ENCODE measurements at places on chromosomes 1 and 21. TPM values are rescaled to one million over a fixed set of nuclear protein-coding genes. Genes with fewer than 3 reads are reported as not detected.
A peak's percentile ranks its signal among the peaks of the same experiment; 100 is the strongest.

GRCh38 chr1:195915826-195916225, 692.4 kb downstream of the KCNT2 start:
- no peak for DNase-seq
- H3K4me3 ChIP-seq, result no peak overlapping the region
- no peaks in the 10 kb centered on the region for H3K4me1 ChIP-seq
- H3K36me3 ChIP-seq, result no peaks in the 10 kb centered on the region
- H3K27ac ChIP-seq, result no peak overlapping the region

GRCh38 chr1:109083923-109084322, 6.6 kb upstream of the TMEM167B start:
- H3K36me3 ChIP-seq, result no peaks in the 10 kb centered on the region
- H3K27me3 ChIP-seq, result no peaks in the 10 kb centered on the region
- H3K27ac ChIP-seq, result no peak overlapping the region
- no peak overlapping the region for H3K4me3 ChIP-seq
- DNase-seq, result no peak

DNA sequence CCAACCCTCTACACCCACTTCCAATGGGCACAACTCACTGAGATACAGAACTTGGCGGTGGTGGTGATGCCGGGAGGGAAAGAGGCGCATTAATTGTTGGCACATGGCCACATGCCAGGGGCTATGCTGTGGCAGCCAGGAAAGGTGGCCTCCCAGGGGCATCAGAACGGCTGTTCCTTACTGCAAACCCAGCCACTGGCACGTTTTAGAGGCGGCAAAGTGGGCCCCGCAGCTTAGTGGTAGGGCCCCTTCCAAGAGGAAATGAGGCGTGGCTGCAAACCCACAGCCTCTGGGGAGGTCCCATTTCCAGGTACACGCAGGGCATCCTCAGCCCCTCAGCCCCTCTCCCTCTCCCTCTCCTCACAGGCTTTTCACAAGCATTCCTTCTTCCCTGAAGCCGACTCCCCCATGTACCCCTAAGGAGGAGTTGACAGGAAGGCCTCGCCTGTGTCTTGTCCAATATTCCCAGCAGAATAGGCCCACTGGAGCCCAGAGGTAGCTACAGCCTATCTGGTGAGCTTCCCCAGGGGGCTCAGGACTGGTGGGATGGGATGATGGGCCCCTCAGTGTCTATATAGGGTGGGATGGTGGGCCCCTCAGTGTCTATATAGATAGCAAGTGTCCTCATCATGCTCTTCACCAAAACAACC, 166.2 kb downstream of the CLIC6 start:
- no peak overlapping the region for H3K4me3 ChIP-seq
- no peak for DNase-seq
- H3K27ac ChIP-seq, result peak overlapping the region; percentile 80
- no peaks in the 10 kb centered on the region for H3K27me3 ChIP-seq

DNA sequence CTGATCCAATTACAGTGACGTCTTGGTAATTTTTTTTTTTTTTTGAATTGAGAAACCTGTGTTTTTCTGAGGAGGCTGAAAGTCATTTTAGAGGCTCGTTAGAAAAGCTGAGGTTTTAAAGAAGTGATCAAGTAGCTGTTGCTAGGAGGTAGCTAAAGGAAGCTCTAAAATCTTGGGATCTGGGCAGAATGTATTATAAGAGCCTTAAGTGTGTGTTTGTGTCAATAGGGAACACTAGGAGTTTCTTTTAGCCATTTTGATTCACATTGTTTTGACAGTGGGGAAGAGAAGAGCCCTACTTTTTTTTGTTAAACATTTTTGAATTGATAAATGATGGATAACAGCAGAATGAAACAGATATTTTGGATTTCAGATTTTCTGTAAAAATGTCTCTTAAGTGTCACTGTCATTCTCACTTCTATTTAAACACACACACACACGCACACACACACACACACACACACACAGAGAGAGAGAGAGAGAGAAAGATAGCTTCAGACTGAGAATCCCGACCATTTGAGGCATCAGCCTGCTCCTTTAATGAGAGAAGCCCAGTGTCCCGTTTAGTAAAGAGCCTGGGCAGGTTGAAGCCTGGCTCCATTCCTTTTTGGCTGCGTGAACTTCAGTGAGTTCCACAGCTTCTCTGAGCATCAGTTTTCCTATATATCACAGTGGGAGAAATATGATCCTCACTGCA, 79.1 kb upstream of the GPR88 start:
- peaks cover 5% of the 10 kb centered on the region for H3K4me1 ChIP-seq
- H3K36me3 ChIP-seq, result no peaks in the 10 kb centered on the region
- DNase-seq, result no peak
- H3K27ac ChIP-seq, result no peak overlapping the region
- no peak overlapping the region for H3K4me3 ChIP-seq

DNA sequence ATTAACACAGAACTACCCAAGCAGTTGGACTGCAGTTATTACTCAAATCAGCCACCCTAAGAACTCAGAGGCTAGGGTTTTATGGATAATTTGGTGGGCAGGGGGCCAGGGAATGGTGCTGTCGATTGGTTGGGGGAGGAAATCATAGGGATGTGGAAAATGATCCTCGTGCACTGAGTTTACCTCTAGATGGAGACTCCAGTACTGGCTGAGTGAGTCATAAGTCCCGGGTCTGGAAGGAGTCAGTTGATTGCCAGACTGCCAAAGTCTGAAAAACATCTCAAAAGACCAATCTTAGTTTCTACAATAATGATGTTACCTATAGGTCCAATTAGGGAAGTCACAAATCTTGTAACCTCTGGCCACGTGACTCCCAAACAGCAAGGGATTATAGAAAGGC, 257.5 kb upstream of the PRMT6 start:
- H3K36me3 ChIP-seq, result no peaks in the 10 kb centered on the region
- no peak overlapping the region for H3K4me3 ChIP-seq
- no peaks in the 10 kb centered on the region for H3K4me1 ChIP-seq
- no peak overlapping the region for H3K27ac ChIP-seq

DNA sequence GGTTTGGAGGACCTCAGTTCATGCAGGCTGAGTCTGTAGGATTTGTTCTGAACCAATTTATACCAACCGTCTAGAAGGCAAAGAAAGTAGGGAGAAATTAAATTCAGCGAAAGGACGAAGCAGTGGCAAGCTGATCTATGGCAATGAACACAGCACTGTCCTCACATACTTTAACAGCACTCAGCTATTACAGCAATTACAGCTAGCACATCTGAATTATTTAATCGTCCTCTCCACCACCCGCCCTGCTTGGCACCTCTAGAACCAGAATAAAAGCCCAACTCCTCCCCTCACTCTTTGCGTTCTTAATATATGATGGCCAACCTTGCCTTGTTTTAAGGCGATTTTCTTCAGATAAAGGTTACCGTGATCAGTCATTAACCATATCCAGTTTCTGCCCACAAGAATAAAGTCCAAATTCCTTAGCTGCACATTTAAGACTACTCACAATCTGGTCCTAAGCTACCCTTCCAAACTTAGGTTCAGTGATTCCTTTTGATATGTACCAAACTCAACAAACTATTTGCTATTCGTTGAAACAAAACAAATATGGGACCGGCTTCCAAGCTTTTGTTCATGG, 169.4 kb upstream of the ESRRG start:
- H3K4me1 ChIP-seq, result no peaks in the 10 kb centered on the region
- H3K27ac ChIP-seq, result no peak overlapping the region
- no peaks in the 10 kb centered on the region for H3K27me3 ChIP-seq
- no peak for DNase-seq
- H3K4me3 ChIP-seq, result no peak overlapping the region
- no peaks in the 10 kb centered on the region for H3K36me3 ChIP-seq

Gene IL6R
- total RNA-seq, result 50.8 TPM

GRCh38 chr1:217431395-217431794, 199.5 kb downstream of the GPATCH2 start:
- peaks cover 8% of the 10 kb centered on the region for H3K36me3 ChIP-seq
- no peak for DNase-seq
- H3K27ac ChIP-seq, result no peak overlapping the region

Gene CASZ1
- total RNA-seq, result 30.7 TPM

Gene CFHR2
- total RNA-seq, result not detected

DNA sequence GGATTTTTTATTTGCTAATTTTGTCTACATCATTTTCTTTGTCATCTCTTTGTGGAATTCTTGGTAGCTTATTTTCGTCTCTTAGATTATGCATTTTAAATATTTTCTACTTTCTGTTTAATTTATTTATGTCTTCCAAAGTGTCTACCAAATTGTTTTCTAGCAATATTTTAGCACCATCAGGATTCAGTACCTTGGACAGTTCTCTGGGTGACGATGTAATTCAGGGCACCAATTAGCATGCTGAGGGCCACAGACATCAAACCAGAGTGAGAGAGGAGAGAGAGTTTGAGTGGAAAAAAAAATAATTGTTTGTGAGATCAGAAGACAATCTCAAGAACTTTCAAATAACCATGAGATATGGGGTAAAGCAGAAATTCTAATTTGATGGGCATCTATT, 169.8 kb upstream of the CXADR start:
- no peaks in the 10 kb centered on the region for H3K27me3 ChIP-seq
- DNase-seq, result no peak
- no peak overlapping the region for H3K4me3 ChIP-seq
- H3K4me1 ChIP-seq, result no peaks in the 10 kb centered on the region
- H3K27ac ChIP-seq, result no peak overlapping the region
- H3K36me3 ChIP-seq, result no peaks in the 10 kb centered on the region

DNA sequence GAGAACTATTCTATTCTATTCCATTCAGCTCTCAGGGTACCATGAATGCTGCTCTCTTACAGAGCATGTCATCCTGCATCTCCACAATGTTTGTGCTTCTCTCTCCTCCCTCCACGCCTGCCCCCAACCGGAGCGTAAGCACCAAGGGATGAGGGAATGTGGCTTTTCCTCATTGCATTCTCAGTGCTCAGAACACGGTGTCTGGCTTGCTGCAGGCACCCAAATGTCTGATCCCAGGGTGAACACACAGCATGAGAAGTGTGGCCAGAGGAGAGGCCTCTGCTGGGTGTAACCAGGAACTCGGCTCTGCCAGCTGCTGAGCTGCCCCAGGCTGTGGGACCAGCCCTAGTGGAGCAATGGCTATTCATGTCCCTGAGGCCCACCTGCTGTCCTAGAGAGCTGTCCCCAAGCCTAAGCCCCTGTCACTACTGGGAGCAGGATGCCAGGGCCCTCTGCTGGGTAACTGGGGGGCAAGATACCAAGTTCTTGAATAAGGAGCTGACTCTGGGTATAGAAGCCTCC, 38.3 kb downstream of the OLFML2B start:
- peaks cover 29% of the 10 kb centered on the region for H3K4me1 ChIP-seq
- H3K27ac ChIP-seq, result no peak overlapping the region
- no peaks in the 10 kb centered on the region for H3K36me3 ChIP-seq
- no peak overlapping the region for H3K4me3 ChIP-seq
- H3K27me3 ChIP-seq, result no peaks in the 10 kb centered on the region
- DNase-seq, result no peak

Gene GPR37L1
- total RNA-seq, result 0.25 TPM

- H3K27me3 ChIP-seq, result no peaks in the 10 kb centered on the region
- H3K36me3 ChIP-seq, result no peaks in the 10 kb centered on the region
- DNase-seq, result no peak
- H3K4me3 ChIP-seq, result no peak overlapping the region
- no peaks in the 10 kb centered on the region for H3K4me1 ChIP-seq
Observed at GRCh38 chr1:245788269-245788668, 633.5 kb downstream of the KIF26B start.

DNA sequence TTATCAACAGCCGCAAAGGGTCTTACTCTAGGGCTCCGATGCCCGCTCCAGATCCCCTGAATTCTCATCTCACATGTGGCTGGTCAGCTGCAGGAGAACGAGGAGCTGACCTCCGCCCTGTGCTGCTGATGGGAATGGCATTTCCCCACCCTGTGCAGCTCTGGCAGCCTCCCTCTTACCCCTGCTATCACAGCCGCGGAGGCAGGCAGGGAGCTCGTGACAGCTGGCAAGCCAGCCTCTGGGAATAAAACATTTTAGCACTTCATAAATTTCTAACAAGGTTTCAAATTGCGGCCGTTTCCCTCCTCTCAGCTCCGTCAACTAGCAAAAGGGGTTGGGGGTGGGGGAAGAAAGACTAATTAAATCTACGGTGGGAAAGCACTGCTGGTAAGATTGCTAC, 81.1 kb downstream of the DSCAM start:
- no peak overlapping the region for H3K27ac ChIP-seq
- no peak for DNase-seq
- H3K27me3 ChIP-seq, result no peaks in the 10 kb centered on the region
- H3K36me3 ChIP-seq, result no peaks in the 10 kb centered on the region
- no peaks in the 10 kb centered on the region for H3K4me1 ChIP-seq

DNA sequence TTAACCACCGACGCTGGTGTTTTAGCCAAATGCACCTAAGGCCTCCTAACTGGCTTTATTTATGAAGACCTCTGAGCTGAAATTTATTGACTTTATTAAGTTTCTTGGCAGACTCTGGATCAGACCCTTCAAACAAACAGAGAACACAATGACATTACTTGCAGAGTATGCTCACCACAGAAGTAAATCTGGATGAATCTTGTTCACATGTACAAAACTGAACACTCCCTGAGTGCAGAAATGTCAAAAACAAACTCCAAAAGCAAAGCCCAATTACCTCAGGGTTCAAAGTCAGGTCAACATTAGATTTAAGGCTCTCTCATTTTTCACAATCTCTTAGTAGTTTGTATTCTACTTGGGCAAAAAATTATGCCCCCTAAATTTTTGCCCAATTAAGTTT, 218.6 kb downstream of the SLC45A1 start:
- peaks cover 25% of the 10 kb centered on the region for H3K4me1 ChIP-seq
- H3K4me3 ChIP-seq, result no peak overlapping the region
- H3K27ac ChIP-seq, result peak overlapping the region; percentile 69

DNA sequence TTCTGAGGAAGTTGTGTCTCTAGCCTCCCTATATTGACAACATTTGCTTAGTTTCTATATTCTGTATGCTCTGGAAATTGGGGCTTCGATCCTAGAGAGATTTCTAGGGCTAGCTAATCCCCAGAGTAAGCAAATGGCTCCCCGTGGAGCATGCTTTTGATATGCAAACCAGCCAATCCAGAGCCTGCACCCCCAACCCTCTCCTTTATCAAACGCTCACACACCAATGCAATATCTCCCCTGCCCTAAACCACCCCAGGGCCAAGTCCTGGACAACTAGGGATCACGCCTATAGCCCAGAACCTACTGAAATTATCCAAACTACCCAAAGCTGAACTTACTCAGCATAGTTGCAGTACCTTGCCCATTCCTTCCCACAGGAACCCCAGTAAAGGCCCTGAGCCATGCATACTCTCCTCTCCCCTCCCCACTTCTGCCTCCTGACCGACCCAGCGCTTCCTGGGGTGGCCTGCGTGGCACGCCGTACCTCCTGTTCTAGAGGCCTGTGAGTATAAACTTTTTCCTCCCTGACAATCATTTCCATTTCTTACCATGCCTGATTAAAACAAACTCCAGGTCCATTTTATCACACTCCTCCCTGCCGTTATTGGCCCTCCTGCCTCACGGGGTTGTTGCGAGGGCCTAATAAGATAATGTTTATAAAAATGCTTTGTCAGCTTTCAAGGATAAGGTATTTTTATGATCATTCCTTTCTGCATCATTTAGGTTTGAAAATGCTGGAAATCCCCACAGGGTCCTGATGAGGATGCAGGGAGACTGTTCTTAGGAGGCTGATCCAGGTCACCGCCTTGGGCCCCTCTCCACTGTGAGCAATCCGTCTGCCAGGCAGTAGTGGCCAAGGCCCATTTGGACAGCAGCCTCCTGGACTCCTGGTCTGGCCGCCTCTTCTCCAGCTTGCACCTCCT, 102.7 kb downstream of the TENT5C start:
- no peak overlapping the region for H3K27ac ChIP-seq
- no peak for DNase-seq
- H3K27me3 ChIP-seq, result no peaks in the 10 kb centered on the region
- no peaks in the 10 kb centered on the region for H3K36me3 ChIP-seq
- H3K4me1 ChIP-seq, result no peaks in the 10 kb centered on the region
